Mesendoderm (in vitro differentiated cells): ENCODE measurements at places on chromosomes 6 and 20.

GRCh38 chr6:169082093-169082492 is 171.6 kb downstream of the THBS2 start:
- no peak overlapping the region for H3K4me3 ChIP-seq
- H3K36me3 ChIP-seq, result no peaks in the 10 kb centered on the region
- no peak overlapping the region for H3K27ac ChIP-seq
- no peaks in the 10 kb centered on the region for H3K4me1 ChIP-seq
- H3K27me3 ChIP-seq, result no peaks in the 10 kb centered on the region
- no peak for DNase-seq

DNA sequence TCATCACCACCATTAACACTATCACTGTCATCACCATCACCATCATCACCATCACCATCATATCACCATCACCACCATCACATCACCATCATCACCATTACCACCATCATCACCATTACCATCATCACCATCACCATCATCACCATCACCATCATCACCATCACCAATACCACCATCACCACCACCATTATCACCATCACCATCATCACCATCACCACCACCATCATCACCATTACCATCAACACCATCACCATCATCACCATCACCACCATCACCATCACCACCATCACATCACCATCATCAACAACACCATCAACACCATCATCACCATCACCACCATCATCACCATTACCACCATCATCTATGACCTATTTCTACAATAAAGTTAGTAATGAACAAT is 86.1 kb upstream of the PDE10A start:
- no peak overlapping the region for H3K27ac ChIP-seq
- no peaks in the 10 kb centered on the region for H3K4me1 ChIP-seq
- DNase-seq, result no peak
- H3K4me3 ChIP-seq, result no peak overlapping the region

- no peak overlapping the region for H3K27ac ChIP-seq
- no peaks in the 10 kb centered on the region for H3K36me3 ChIP-seq
- no peak overlapping the region for H3K4me3 ChIP-seq
- no peaks in the 10 kb centered on the region for H3K27me3 ChIP-seq
Measured at GRCh38 chr6:47680051-47680450, 18.3 kb upstream of the ADGRF4 start.

DNA sequence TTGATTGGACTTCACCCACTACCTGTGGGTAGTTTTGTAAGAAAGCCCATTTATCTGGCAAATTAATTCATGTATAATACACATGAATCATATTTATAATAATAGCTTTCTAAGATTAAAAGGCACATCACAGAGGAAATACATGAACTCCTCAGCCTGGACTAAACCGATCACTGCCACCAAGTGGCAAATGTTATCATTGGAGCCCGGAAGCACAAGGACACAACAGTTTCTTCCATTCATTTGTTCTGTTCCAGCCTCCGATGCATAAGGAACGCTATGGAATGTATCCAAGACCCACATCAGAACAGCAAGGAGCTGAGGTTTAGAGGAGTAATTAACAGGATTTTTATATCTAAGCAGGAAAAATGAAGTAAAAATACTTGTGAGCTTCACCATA is 13.9 kb upstream of the IPCEF1 start:
- no peaks in the 10 kb centered on the region for H3K36me3 ChIP-seq
- no peak overlapping the region for H3K4me3 ChIP-seq
- H3K27me3 ChIP-seq, result no peaks in the 10 kb centered on the region

DNA sequence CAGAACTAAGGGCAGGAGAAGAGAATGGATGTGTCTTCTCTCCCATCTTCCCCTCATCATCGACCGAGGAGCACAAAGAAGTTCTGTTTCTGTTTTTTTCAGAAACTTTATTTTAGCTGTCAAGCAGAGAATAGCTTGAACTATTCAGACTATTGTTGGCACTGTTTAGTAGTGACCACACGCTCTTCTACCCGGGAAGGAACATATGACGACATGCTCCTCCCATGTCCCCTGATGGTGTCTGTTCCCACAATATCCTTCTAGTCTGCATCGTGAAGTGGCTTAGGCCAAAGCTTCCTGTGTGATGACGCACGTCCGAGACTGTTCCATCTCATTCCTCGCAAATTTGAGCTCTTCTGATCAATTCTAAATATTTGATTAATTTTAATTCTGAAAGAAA is 27.2 kb upstream of the KIF25 start:
- H3K4me1 ChIP-seq, result peaks cover 4% of the 10 kb centered on the region
- H3K36me3 ChIP-seq, result peaks cover 8% of the 10 kb centered on the region
- H3K27ac ChIP-seq, result no peak overlapping the region
- DNase-seq, result no peak
- no peaks in the 10 kb centered on the region for H3K27me3 ChIP-seq

DNA sequence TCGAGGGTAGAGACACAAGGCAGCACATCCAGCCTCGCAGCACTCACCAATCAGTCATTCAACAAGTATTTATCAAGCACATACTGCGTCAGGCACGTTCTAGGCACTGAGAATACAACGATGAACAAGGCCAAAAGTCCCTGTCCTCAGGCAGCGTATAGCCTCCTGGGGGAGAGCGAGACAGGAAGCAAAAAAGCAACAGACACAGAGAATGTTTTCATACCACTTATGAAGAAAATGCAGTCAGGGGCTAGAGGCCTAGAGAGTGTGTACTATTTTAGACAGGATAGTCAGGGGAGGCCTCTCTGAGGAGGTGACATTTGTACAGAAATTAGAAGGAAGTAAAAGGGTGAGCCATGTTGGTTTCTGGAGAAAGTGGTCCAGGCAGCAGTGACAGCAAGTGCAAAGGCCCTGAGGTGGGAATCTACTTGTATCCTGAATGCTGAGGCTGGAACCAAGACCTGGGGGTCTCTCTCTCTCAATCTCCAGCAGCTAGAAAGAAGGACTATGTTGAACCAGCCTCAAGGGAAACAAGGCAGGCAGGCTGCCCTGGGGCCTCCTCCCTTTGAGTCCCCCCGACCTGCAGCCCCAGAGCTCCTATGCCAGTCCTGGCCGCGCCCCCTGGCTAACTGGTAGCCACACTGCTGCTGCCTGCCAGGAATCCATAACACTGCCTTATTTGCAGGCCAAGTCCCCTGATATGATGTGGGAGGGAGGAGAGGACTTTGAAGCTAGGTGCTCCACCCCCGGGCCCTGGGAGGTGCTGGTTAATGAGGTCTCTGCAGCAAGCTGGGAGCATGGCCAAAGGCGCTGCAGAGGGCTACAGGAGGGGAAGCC is 151.2 kb downstream of the GRM4 start:
- no peak overlapping the region for H3K4me3 ChIP-seq
- peaks cover 8% of the 10 kb centered on the region for H3K4me1 ChIP-seq
- H3K36me3 ChIP-seq, result no peaks in the 10 kb centered on the region
- H3K27ac ChIP-seq, result no peak overlapping the region

DNA sequence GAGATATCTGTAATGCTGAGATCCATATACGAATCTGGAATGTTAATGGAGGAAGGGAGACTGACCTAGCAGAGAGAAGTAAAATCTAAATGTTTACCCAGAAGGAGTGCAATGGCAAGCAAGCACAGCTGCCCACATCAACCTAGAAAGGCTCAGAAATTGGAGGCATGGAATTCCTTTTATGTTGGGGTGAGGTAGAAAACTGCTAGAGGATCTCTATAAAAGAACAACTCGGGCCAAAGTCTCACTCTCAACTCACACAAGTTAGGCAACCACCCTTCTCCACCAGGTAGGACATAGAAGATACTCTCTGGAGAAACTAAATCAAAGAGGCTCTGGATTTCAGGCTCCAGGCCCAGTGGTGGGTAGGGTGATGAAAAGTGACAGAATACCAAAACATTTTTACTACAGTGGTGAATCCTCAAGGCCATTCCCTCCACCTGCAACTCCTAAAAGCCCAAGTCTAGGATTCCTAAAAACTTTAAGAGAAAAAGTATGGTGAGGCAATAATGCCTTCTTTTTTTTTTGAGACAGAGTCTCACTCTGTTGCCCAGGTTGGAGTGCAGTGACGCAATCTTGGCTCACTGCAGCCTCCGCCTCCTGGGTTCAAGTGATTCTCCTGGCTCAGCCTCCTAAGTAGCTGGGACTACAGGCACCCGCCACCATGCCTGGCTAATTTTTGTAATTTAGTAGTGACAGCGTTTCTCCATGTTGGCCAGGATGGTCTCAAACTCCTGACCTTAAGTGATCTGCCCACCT is 9.5 kb upstream of the ADGRG6 start:
- no peaks in the 10 kb centered on the region for H3K4me1 ChIP-seq
- H3K36me3 ChIP-seq, result no peaks in the 10 kb centered on the region
- H3K27ac ChIP-seq, result no peak overlapping the region
- H3K4me3 ChIP-seq, result no peak overlapping the region

DNA sequence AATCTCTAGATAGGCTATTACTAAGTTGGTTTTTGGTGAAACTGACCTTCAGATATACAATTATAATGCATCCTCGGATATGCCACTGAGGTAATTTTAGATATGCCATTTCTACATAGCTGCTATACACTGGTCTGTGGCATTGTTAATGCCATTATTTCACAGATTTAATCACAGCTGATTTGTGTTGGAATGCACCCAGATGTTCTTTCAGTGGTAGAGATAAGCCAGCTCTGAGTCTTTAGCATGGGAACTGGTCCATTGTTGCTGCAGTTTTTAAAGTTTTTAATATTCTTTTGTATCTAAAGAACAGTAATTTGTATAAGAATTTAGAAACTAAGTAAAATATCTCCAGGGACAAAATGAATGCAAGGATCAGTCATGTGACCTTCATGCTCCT is 6.8 kb downstream of the TMX4 start:
- H3K27me3 ChIP-seq, result no peaks in the 10 kb centered on the region
- no peak overlapping the region for H3K27ac ChIP-seq
- no peak for DNase-seq

GRCh38 chr6:125742464-125743120 is 6.8 kb upstream of the HEY2 start:
- H3K4me3 ChIP-seq, result no peak overlapping the region
- H3K4me1 ChIP-seq, result peaks cover 5% of the 10 kb centered on the region
- no peak for DNase-seq
- H3K36me3 ChIP-seq, result no peaks in the 10 kb centered on the region
- no peaks in the 10 kb centered on the region for H3K27me3 ChIP-seq

- no peak overlapping the region for H3K4me3 ChIP-seq
- H3K36me3 ChIP-seq, result no peaks in the 10 kb centered on the region
- H3K4me1 ChIP-seq, result no peaks in the 10 kb centered on the region
- DNase-seq, result no peak
- no peaks in the 10 kb centered on the region for H3K27me3 ChIP-seq
Measured at GRCh38 chr6:125233202-125233601, 68.6 kb downstream of the HDDC2 start.

- no peak overlapping the region for H3K27ac ChIP-seq
- no peak for DNase-seq
- no peak overlapping the region for H3K4me3 ChIP-seq
Measured at GRCh38 chr6:30491991-30492952, 3.0 kb downstream of the HLA-E start.

DNA sequence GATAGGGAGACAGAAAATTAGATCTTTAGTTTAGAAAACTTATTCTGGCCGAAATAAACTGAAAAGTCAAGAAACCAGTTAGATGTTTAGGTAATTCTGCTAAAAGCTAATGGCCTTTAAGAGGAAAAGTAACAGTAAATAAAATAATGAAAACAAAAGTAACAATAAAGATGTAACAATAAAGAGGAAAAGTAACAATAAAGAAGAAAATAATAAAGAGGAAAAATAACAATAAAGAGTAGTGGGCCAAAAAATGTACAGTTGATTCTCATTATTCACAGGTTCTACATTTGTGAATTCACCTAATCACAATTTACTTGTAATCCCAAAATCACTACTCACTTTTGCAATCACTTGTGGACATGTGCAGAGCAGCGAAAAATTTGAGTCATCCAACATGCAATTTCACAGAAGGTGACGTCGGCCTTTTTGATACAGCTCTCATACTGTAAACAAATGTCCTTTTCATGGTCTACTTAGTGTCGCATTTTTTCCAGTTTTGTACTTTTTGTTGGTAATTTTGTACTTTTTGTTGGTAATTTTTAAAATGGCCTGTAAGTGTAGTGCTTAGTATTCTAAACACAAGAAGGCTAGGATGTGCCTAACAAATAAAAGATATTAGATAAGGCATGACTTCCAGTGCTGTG is 24.0 kb downstream of the HBS1L start:
- peaks cover 2% of the 10 kb centered on the region for H3K27me3 ChIP-seq
- H3K27ac ChIP-seq, result no peak overlapping the region
- no peak for DNase-seq
- H3K4me1 ChIP-seq, result no peaks in the 10 kb centered on the region
- no peak overlapping the region for H3K4me3 ChIP-seq

DNA sequence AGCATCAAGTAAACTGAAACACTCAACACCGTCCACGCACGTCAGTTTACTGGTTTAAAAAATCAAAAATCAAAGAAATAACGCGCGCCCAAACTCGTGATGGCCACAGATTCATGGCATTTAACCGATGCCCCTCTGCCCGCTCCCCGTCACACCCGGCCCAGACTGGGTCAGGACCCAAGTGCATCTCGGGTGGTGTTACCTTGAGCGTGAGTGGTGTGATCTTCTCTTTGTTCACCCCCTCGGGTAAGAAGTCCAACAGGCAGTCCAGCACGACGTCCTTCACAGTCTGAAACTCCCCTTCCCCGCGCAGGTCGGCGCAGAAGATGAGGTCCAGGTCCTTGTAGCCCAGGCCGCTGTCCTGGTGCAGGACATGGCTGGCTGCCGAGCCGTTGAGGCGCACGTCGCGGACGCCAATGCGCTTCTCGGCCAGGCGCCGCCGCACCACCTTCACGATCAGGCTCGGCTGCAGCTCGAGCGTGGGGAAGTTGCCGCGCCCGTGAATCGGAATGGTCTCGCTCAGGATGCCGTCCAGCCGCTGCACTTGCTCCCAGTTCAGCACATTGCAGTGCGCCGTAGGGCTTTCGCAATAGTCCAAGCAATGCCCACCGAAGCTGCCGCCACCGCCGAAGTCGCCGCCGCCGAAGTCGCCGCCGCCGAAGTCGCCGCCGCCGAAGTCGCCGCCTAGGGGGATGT is 945 bp downstream of the TENT5A start:
- peak overlapping the region; percentile 76 for H3K4me3 ChIP-seq
- H3K36me3 ChIP-seq, result no peaks in the 10 kb centered on the region
- no peaks in the 10 kb centered on the region for H3K4me1 ChIP-seq
- no peaks in the 10 kb centered on the region for H3K27me3 ChIP-seq

- no peak overlapping the region for H3K27ac ChIP-seq
- no peaks in the 10 kb centered on the region for H3K27me3 ChIP-seq
- no peaks in the 10 kb centered on the region for H3K4me1 ChIP-seq
- no peaks in the 10 kb centered on the region for H3K36me3 ChIP-seq
- H3K4me3 ChIP-seq, result no peak overlapping the region
Measured at GRCh38 chr6:104653781-104654180, 205.9 kb downstream of the HACE1 start.

GRCh38 chr20:37991157-37991866 is 41.9 kb downstream of the TTI1 start:
- H3K4me1 ChIP-seq, result no peaks in the 10 kb centered on the region
- H3K36me3 ChIP-seq, result peaks cover 4% of the 10 kb centered on the region
- DNase-seq, result no peak
- no peak overlapping the region for H3K4me3 ChIP-seq
- no peaks in the 10 kb centered on the region for H3K27me3 ChIP-seq
